Neural crest cell (in vitro differentiated cells): ENCODE measurements at places on chromosomes 3 and 15. TPM values are rescaled to one million over a fixed set of nuclear protein-coding genes. Genes with fewer than 3 reads are reported as not detected.

The MAPKAPK3 gene
- total RNA-seq, result 37.0 and 38.8 TPM in 2 replicates

The LMCD1 gene
- total RNA-seq, result 28.4 and 29.0 TPM in 2 replicates

DNA sequence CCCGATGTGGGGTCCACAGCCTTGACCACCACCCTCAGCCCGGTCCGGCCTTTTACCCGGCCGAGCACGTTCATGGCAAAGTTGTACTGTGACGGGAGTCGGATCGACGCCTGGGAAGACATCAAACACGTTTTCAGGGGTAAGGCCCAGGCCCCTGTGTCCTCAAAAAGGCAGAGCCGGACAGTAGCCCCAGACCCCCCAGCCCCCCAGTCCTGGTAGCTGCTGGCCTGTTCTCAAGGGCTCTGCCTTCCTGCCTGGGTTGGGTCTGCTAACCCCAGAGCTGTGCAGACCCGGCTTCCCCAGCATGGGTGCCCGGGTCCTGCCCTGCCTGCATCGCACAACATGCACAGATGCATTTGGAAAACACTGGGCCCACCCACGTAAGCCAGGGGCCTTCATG, 84.6 kb downstream of the NUP210 start:
- DNase-seq, result no peak

- no peak for DNase-seq
Measured at GRCh38 chr3:140763532-140763931, 85.7 kb downstream of the TRIM42 start.
